ENCODE measurements at places on chromosomes 16 and 17. TPM values are rescaled to one million over a fixed set of nuclear protein-coding genes. Genes with fewer than 3 reads are reported as not detected.

Gene CD300LB
- 0.71 TPM for total RNA-seq

Gene ZNF423
- 35.2 TPM for total RNA-seq

Gene MAPK8IP3
- 107 TPM for total RNA-seq

Gene DOC2A
- 2.7 TPM for total RNA-seq
